CD8-positive, alpha-beta memory T cell (primary cell): ENCODE measurements at places on chromosomes 5 and 9. TPM values are rescaled to one million over a fixed set of nuclear protein-coding genes. Genes with fewer than 3 reads are reported as not detected.

Gene APC
- 24.0 TPM for total RNA-seq

Gene GFI1B
- total RNA-seq = not detected

Gene FBN2
- 0.20 TPM for total RNA-seq

GRCh38 chr9:127546125-127546832, 65.8 kb upstream of the STXBP1 start:
- H3K27ac ChIP-seq = no peak overlapping the region
- no peaks in the 10 kb centered on the region for H3K36me3 ChIP-seq
- DNase-seq = no peak

GRCh38 chr5:157819502-157820115, 39.3 kb downstream of the CLINT1 start:
- no peaks in the 10 kb centered on the region for H3K27me3 ChIP-seq
- DNase-seq = no peak
- H3K4me3 ChIP-seq = no peak overlapping the region

- DNase-seq = no peak
- H3K27ac ChIP-seq = no peak overlapping the region
- H3K4me3 ChIP-seq = no peak overlapping the region
- no peaks in the 10 kb centered on the region for H3K27me3 ChIP-seq
Measured at GRCh38 chr9:75183306-75183705, 95.0 kb downstream of the OSTF1 start.

DNA sequence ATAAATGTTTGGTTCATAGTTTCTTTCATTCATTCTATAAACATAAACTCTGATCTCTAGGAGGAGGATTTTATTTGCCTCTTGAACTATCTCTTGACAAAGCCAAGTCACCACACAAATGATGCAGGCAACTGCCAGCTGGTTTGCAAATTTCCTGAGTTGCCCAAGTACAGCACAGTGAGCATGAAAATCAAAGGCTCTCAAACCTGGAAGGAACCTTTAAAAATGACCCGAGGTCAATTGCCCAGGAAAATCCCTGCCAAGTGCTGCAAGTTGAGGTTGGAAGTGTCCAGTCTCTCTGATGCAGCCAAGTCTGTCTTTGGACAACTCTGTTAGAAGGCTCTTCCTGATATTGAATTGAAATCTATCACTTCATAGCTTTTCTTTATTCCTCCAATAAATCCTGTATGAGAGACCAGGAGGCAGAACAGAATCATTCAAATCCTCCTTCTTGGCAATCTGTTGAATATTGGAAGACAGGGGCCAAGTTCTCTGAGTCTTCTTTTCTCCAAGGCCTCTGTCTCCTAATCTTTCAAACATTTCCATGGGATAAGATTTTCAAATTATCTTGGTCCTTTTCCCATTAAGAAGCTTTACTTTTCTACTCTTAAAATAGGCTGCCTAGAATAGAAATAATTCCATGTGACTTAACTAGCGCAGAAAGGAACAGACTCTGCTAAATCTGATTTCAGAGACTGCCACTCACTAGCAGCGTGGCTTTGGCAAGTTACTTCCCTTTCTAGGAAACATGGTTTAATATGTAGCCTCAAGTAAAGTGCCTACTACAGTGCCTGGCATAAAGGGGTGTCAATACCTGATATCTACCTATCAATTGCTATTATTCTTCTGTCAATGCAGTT, 159.2 kb downstream of the SNX18 start:
- no peaks in the 10 kb centered on the region for H3K36me3 ChIP-seq
- no peaks in the 10 kb centered on the region for H3K27me3 ChIP-seq
- DNase-seq = no peak

DNA sequence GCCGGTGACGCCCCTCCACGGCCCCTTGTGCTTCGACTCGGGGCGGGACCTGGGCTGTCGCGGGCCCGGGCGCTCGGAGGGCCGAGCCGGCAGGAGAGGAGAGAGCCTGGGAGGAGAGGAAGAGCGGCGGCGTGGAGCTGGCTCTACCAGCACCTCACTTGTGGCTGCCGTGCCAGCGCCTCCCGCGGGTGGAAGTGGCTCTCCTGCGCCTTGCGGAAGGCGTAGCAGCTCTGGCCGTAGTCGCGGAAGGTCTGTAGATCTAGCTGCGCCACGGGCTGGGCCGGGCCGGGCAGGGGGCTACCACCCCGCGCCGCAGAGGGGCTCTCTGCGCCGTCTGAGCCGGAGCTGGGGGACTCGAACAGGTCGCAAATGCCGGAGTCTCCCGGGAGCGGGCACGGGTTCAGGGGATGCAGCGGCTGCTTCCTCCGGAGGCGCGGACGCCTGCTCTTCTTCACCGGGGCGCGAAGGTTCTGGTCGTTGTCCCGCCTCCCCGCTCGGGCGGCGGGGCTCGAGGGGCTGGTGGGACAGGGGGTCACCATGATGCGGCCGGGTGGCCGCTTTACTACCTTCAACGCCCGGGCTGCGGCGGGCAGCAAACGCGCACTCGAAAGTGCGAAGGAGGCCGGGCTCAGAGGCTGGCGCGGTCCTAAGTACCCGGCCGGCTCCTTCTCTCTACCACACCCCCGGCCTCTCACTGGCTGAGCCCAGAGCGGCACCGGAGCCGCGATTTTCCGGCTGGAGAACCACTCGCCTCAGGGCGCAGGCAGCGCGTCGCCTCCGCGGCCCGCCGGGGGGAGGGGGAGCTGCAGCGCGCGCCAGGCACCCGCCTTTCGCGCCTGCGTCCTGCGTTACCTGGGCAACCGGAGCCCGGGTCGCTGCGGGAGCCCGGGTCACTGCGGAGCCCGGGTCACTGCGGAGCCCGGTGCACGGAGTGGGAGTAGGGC, at the start of gene CCNO:
TSS of gene CCNO (minus strand) at position 624 of the 944 bp plus-strand sequence. CDS start at position 539, 85 bp downstream.
- no peaks in the 10 kb centered on the region for H3K36me3 ChIP-seq
- no peak within 1 kb of the TSS for H3K27ac ChIP-seq

DNA sequence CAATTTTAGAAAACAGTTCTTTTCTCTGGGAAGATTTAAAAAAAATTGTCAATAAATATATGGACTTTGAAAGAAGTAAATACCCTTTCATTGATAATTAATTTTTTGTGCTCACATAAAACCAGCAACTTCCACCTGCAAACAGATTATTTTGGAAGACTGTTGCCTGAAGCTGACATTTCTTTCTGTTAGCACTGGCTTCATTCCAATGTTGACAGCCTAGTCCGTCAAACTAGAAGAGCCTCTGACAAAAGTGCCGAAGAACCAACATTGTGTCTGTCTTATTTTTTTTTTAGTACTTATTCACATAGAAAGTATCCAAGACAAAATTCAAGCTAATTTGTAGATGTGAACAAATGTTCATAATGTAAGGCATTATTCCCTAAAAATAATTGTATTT, 108.6 kb upstream of the TMEM161B start:
- H3K4me3 ChIP-seq = no peak overlapping the region
- H3K4me1 ChIP-seq = no peaks in the 10 kb centered on the region
- H3K27me3 ChIP-seq = no peaks in the 10 kb centered on the region
- no peak for DNase-seq
- H3K36me3 ChIP-seq = no peaks in the 10 kb centered on the region

DNA sequence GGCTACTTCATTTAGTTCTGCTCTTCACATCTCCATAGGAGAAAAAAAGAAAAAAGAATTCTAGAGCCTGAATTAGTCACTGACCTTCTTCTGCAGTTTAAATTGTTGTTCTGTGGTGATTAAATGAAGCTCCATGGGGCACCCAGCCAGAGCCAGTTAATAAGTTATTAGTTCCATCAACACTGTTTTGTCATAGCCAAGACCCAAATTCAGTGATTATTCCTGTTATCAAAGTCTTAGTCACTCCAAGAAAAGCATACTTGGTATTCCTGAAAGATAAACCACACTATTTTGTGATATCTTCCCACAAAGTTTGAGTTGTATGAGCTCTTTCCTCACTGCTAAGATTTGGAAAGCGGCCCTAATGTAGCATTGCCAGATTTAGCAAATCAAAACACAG, 134.8 kb upstream of the RGMB start:
- no peaks in the 10 kb centered on the region for H3K27me3 ChIP-seq
- no peaks in the 10 kb centered on the region for H3K4me1 ChIP-seq
- H3K4me3 ChIP-seq = no peak overlapping the region
- H3K27ac ChIP-seq = no peak overlapping the region
- no peaks in the 10 kb centered on the region for H3K36me3 ChIP-seq
- no peak for DNase-seq

- no peak overlapping the region for H3K27ac ChIP-seq
- no peaks in the 10 kb centered on the region for H3K36me3 ChIP-seq
- H3K27me3 ChIP-seq = no peaks in the 10 kb centered on the region
- H3K4me3 ChIP-seq = no peak overlapping the region
Measured at GRCh38 chr5:146070746-146071145, 34.6 kb downstream of the PLAC8L1 start.

- H3K27ac ChIP-seq = no peak overlapping the region
- no peaks in the 10 kb centered on the region for H3K27me3 ChIP-seq
- no peaks in the 10 kb centered on the region for H3K4me1 ChIP-seq
- DNase-seq = no peak
- H3K4me3 ChIP-seq = no peak overlapping the region
- H3K36me3 ChIP-seq = no peaks in the 10 kb centered on the region
Measured at GRCh38 chr9:110912419-110913291, 125.6 kb downstream of the LPAR1 start.

DNA sequence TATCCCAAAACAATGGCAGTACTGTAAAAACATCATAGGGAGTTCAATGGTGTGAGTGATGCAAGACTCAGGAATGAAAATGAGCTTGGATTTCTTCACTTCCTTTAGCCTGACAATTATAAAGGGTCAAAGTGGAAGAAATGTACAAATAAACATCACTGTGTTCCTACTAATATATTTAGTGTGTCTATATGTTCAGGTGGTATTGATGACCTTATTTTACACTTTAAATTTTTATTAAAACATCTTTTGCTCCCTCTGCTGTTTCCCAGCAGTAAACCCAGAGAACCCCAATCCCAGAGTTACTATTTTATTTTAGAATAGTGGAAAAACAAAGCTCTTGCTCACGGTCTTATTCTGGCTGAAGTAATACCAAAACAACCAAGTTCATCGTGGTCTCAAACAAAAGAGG, 2.0 kb downstream of the LOX start:
- no peaks in the 10 kb centered on the region for H3K36me3 ChIP-seq
- no peak overlapping the region for H3K4me3 ChIP-seq
- H3K4me1 ChIP-seq = peaks cover 4% of the 10 kb centered on the region
- H3K27ac ChIP-seq = no peak overlapping the region

DNA sequence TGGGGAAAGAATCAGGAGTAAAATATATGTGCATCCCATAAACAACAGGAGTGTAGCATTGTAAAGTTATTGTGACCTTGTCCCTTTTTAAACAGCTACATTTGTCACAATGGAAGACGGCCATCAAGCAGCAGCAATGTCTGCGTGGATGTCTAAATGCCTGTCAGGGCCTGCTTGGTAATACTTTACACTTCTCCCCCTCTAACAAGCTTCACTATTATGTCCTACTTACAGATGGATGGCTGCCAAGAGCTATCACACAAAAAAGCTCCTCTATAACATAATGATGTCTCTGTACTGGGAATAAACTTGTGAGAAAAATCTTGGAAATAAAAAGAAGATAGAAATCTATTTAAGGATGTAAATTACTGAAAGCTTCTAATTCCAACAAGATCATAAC, 213.0 kb downstream of the FBXL17 start:
- H3K4me1 ChIP-seq = no peaks in the 10 kb centered on the region
- H3K27me3 ChIP-seq = no peaks in the 10 kb centered on the region
- H3K36me3 ChIP-seq = no peaks in the 10 kb centered on the region
- no peak for DNase-seq
- H3K27ac ChIP-seq = no peak overlapping the region

GRCh38 chr5:160363211-160363610, 7.2 kb downstream of the C1QTNF2 start:
- DNase-seq = no peak
- H3K27ac ChIP-seq = no peak overlapping the region
- H3K4me3 ChIP-seq = no peak overlapping the region
- H3K36me3 ChIP-seq = no peaks in the 10 kb centered on the region
- H3K4me1 ChIP-seq = no peaks in the 10 kb centered on the region
- H3K27me3 ChIP-seq = no peaks in the 10 kb centered on the region
